Activated T-helper 9 cell treated with anti-CD3 and anti-CD28 coated beads, Interleukin-2, amount 50 U/mL, for 16 hours (primary cell): ENCODE measurements at places on chromosomes 11 and 22.

- DNase-seq, result no peak
Observed at GRCh38 chr11:123443851-123444623, 14.0 kb downstream of the GRAMD1B start.

DNA sequence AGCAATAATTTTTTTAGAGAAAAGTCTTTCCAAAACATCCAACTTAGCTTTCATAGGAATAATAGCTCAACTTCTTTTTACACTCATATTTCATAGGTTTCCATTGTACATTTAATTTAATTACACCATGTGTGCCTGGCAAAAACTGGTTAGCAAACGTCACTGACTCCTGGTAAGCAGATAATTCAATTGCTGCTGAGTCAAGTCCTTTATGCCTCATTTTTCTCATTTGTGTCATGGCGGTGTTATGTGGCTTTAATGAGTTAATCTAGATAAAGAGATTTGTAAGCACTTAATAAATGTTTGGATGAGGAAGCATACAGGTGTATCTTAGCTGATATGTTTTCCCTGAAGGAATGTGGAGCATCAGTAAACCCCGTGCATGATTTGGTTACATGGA, 41.2 kb upstream of the PAK1 start:
- DNase-seq, result no peak

DNA sequence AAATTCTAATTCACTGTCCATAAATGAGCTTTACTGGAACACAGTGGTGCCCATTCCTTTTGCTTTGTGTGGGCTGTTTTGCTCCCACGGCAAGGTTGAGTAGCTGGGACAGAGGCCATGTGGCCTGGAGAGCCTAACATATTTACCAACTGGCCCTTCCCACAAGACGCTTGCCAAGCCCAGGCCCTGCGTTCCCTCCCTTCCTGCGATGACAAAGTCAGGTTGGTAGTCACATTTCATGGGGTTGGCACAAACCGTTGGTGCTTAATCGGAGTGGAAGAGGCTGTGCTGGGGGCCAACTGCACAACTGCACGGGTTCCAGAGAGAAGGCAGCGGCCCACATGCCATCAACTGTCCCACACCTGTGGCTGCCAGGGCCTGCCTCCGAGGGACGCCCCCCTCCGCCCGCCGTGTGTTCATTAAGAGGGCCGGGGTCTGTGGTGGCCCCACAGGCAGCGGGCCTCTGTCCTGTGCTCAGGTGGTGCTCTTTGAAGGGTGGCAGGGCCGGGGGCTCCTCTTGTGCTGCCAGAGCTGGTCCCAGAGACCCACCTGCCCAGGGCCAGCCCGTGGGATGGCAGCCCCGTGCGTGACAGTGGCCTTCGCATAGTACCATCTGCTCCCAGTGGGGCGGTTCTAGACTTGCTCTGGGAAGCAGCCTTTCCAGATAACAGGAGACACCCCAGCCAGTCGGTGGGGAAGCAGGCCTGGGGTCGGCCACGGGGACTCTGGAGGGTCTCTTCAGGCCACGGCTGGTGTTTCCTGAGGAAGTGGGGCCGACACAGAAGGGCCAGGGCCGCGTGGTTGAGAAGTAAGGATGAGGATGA, 81.5 kb upstream of the CLDN5 start:
- no peak for DNase-seq

GRCh38 chr11:126653040-126653439, 297.6 kb downstream of the ST3GAL4 start:
- DNase-seq, result no peak

- no peak for DNase-seq
Observed at GRCh38 chr22:32327066-32327465, 30.6 kb upstream of the RFPL3 start.

GRCh38 chr11:371716-372590, 2.7 kb downstream of the B4GALNT4 start:
- no peak for DNase-seq

- DNase-seq, result no peak
Observed at GRCh38 chr11:121451178-121451985, 732 bp upstream of the SORL1 start.

DNA sequence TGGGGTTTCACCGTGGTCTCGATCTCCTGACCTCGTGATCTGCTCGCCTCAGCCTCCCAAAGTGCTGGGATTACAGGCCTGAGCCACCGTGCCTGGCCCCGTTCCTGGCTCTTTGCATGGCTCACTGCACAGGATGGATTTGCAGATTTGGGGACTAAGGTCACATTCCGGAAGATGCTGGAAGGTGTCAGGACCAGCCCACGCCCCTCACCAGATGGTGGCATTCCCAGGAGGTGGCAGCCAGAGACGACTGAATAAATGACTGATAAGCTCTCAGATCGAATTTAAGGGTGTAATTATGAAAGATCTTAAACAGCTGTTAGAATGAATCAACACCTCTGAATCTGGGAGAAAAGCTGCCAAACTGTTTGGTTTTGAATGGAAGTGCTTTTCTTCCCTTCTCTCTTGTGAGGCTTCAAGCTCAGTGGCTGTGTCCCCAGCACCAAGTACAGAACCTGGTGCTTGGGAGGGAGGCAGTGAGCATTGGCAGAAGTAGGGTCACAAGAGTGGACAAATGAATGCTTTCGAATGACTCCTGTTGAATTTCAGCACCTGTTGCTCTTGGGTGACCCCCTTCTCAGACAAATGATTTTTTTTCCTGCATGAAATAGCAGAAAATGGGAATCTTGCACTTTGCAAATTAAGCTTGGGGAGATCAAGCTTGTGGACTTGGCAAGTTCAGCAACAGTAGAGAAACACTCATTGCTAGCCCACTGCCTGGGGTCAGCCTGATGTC, 69.6 kb downstream of the KIAA1671 start:
- no peak for DNase-seq

GRCh38 chr11:33656768-33657167, 43.9 kb downstream of the C11orf91 start:
- no peak for DNase-seq

- no peak for DNase-seq
Observed at GRCh38 chr22:35021161-35021560, 44.8 kb upstream of the ISX start.

DNA sequence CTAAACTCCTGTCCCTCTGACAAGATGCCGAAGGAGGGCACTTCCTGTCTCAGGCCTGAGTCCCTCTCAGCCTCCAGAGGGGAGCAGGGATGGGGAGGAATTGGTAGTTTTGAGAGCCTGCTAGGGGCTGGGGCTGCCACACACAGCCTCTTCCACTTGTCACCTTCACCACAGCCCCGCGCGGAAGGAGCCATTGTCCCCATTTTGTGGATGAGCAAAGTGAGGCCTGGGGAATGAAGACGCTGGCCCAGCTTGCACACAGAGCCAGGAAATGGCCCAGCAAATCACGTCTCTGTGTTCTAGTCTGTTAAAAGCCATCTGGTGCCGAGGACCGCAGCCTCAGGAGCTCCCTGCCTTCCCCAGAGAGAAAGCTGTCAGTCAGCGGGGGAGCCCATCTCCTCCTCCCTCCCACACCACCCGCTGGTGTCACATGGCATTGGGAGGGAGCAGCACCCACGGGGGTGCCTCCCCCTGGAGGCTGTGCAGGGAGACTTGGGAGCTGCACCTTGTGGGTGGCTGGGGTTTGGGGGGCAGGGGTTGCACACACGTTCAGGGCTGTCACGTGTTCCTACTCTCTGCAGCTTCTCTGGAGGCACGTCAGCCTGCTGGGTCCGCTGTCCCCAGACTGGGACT, 34.6 kb downstream of the RASD2 start:
- no peak for DNase-seq

- DNase-seq, result no peak
Observed at GRCh38 chr11:105273660-105274280, 134.2 kb upstream of the CARD18 start.

- DNase-seq, result no peak
Observed at GRCh38 chr11:9973921-9974320, 310.0 kb downstream of the SWAP70 start.

DNA sequence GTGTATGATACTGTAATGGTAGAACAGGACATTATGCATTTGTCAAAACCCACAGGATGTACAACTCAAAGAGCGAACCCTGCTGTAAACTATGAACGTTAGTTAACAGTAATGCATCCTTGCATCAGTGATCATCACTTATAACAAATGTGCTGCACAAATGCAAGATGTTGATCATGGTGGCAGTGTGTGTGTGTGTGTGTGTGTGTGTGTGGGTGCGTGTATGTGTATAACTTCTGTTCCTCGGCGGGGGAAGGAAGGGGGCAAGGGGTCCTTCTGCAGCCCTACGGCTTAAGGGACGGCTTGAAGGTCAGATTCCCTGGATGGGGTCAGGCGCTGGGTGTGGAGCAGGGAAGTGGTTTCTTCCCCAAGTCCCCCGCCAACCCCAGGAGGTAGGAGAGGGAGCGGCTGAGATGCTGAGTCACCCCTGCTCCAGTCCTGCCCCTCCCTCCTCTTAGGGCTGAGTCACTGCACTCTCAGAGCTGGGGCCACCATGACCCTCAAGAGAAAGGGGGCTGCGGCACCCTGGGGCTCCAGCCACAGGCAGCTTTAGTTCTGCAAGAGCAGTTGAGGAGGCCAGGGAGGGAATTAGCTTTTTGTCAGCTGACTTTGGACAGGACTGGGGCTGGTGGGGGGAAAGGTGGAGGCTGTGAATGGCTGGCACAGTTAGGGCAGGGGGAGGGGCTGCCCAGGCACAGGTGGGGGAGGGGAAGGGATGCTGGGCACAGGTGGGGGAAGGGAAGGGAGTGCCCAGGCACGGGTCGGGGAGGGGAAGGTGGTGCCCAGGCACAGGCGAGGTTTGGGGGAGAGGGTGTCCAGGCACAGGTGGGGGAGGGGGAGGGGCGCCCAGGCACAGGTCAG, 8.8 kb upstream of the CTSD start:
- peak; percentile 50 for DNase-seq

DNA sequence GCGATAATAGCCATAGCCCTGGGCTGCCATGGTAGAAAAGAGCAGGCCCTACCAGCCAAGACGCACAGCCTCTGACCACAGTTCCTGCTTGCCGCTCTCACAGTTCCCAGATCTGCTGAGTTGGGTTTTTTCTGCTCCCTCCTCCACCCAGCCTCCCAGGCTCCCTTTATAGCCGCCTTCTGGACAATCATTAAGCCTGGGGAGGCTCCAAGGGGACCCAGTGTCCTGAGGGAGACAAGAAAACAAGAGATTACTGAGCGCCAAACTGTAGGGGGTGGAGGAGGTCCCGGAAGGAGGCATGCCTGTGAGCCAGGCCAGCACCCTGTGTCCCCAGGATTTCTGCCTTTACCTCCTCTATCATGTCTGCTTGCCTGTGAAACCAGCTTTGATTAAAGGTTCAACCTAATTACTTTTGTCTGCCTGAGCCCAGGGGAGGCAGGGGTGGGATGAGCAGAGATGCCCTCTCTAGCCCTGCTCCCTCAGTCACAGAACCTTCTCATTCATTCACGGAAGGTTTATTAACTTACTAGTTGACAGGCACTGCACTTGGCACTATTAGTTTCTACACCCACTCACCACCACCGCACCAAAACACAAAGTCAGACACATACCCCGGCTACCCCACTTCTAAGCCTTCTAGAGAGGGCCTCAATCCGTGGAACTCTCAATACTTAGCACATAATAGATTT, 1.2 kb downstream of the SLC37A4 start:
- DNase-seq, result peak; percentile 38

DNA sequence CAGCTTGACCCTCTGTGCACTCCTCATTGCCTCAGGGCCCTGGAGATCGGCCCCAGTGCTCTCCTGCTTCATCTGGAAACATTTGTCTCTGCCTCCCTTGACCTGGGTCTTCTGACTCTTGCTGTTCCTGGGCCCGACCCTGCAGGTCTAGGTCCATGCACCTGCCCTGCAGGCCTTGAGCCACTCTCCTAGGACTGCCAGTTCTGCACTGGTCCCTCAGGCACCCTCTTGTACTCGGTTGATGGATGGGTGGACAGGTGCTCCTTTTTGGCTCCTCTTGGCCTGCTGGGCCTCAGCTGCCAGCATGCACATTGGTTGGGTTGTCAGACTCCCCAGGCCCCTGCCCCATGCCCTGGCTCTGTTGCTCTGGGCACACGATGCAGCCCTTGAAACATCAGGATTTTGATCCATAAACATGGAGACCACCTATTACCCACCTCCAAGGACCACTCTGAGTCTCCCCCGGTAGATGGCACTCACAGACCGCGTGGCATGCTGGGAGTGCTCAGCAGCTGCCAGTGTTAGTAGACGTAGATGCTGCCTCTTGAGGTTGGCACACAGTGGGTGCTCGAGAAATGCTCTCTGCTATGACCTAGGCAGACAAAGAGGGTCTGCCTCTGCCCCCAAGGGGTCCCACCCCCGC, 20.2 kb upstream of the ACR start:
- no peak for DNase-seq

DNA sequence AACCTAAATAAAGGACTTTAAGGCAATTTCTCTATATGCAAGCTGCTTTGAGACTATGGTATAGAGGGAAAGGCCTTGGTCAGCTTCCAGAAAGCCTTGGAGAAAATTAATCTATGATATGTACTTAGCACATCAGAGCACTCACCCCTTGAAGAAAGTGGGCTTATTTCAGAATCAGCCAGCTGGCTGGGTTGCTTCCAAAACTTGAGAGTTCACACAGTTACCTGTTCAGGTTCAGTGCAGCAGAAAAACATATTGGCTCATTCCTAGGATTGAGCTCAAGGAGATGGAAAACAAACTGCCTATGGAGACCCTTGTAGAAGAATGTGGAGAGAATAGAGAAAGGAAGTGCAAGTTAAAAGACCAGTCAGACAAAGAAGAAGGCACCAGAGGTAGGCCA, 22.7 kb downstream of the CCDC81 start:
- no peak for DNase-seq

DNA sequence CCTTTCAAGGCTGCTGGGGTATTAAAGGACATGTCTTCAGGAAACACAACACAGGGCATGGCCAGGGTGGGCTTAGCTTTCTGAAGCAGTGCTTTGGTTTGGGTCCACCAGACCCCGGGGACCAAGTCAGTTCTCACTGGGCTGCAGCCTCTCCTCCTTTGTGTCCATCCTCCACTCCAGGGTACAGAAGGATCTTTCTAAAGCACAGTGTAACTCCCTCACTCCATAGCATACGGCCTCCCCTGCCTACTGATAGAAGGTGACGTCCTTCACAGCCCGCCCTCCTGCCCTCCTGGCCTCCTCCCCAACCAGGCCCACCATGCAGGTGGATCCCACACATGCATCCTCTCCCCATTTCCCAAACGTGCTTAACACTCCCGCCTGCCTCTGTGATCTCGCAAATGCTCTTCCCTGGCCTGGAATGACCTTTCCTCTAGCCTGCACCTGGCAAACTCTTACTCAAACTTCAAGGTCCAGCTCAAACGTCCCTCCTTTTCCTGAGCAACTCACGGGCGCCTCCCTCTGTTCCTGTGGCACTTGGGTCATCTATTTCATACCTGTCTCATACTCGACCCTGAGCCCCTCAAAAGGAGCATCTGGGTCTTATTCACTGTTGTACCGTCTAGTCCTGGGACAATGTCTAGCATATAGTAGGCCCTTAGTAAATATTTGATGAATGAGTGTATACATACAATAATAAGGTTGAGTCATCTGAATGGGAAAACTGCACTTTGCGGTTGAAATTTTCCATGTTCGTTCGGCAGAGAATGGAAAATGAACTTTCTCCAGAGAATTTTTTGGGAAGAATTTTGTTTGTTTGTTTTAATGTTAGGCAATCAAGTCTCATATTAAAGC, 187.7 kb downstream of the EFCAB6 start:
- DNase-seq, result no peak

GRCh38 chr11:116857936-116858335, 20.5 kb upstream of the APOA1 start:
- DNase-seq, result no peak
